Hematopoietic multipotent progenitor cell (in vitro differentiated cells): ENCODE measurements at places on chromosomes 1 and 21.

GRCh38 chr1:166133857-166134256 is 32.9 kb downstream of the FAM78B start:
- DNase-seq = no peak

DNA sequence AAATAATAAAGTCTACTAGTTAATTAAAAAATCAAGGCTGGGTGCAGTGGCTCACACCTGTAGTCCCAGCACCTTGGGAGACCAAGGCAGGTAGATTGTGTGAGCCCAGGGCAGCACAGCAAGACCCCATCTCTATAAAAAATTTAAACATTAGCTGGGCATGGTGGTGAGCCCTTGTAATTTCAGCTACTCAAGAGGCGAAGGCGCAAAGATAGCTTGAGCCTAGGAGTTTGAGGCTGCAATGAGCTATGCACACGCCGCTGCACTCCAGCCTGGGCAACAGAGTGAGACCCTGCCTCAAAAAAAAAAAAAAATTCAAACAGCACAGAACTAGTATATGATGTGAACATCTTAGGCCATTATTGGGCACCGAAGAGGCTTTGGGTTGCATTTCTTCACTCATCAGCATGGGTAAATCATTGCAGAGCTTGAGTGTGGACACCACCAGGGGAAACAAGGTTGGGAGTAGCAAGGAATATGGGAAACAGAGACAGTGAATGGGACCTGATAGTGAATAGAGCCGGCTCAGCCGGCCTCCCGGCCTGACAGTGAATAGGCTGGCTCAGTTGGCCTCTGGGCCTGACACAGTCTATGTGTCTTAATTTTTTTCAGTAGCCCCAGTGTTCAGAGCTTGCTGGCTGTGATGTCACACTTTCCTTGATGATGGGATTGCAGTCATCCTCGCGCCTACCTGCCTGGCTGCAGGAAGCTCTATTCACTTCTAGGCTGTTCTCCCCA is 89.1 kb upstream of the ERRFI1 start:
- no peak for DNase-seq

GRCh38 chr1:186195377-186195931 is 179.6 kb downstream of the TPR start:
- DNase-seq = no peak

GRCh38 chr1:14167884-14168283 is 430.6 kb upstream of the KAZN start:
- no peak for DNase-seq

- DNase-seq = no peak
Measured at GRCh38 chr1:48073798-48074530, 76.8 kb upstream of the TRABD2B start.

DNA sequence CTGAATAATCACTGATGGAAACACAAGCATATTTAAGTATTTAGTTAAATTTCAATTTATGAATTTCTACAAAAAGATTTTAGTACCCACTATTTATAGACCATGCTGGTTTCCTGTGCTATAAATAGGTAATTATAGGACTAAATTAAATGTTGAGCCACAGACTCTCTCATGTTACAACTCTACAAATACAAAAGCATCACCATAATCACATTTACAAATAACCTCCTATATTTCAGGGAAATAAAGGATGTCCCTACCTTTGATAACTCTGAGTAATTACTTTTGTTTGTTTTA is 32.6 kb upstream of the CCDC190 start:
- no peak for DNase-seq

DNA sequence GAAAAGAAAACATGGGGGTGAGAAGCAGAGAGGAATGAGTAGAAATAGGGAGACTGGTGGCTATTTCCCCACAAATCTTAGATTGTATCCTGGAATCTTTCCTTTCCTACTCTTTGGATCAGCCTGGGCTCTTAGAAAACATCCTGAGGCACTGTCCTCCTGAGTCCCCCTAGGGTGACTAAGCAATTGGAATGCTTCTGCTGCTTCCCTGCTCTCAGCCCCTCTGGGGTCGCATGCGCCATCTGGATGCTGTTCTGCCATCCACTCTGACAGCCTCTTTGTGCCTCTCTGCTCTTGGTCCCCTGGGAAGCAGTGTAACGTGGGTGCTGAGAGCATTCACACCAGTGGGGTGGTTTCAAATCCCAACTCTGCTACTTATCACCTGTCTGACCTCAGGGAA is 443.0 kb downstream of the SIPA1L2 start:
- DNase-seq = no peak

- no peak for DNase-seq
Measured at GRCh38 chr1:175073633-175074032, 6.0 kb downstream of the TNN start.

DNA sequence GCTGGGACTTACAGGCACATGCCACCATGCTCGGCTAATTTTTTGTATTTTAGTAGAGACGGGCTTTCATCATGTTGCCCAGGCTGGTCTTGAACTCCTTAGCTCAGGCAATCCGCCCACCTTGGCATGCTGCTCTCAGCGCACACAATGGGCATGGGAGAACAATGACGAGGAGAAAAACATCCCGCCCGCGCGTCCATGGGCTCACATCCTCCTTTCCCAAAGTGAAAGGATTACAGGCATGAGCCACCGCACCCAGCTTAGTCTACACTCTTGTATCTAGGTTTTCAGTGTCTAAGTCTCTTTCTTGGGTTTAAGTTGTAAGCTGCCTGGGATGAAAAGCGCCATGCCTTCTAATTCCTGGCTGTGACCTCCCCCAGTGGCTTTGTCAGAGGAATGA is 37.9 kb downstream of the CDK18 start:
- DNase-seq = no peak

DNA sequence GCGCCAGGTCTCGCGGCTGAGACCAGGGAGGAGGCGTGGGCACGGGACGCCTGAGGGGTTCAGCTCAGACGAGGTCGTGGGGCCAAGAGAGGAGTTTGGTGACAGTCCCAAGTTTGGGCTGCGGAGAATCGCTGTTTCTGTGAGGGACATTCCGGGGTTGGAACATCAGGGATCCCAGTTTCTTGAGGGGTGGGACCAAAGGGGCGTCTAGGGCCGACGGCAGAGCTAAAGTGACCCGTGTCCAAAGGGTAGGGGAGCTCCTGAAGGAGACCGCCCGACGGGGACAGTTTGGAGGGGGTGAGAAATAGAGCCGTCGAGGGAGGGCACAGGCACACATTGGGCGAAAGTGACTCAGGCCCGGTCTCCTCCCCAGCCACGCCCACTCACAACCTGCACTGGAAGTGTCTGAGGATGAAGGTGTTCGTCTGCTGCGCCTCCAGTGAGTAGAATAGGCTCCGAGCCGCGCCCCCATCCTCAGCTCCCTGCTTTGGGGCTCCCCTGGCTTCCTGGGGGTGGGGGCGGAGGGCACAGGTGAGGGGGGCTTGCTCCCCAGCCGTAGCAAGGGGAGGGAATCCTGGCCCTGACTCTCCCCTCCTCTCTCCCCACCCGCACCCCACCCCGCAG is 7.0 kb downstream of the EFNA3 start:
- peak; percentile 72 for DNase-seq

DNA sequence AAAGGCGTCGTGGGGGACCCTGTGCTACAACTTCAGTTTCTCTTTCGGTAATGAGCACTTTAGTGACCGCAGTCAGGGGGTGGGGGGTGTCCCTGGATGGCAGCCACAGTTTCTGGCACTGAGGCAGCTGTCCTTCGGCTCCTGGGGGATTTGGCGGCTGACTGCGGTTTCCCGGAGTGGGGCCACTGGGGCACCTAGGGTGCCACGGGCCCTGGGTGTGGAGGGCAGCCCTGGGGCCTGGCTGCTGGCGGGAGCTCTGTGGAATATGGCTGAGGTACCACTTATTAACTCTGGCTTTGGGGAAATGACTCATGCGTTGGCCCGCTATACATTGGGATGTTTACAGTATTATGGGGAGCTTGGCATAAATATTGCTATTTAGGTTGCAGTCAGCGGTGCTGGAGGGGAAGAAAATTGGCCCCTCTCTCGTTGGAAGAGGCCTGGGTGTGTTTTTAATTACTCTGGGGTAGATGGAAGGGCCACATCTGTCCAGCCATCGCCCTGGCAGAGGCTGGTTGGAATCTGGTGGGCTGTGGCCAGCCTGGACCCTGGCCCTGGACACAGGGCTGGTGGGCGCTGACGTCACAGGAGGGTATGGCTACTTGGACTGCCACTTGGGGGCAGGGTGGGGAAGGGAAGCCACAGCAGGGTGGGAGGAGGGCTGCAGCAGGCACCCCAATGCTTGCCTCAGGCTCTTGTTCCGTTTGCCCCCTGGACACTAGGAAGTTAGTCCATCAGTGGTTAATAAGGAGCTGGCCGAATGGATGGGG is 2.0 kb downstream of the EPHB2 start:
- DNase-seq = no peak

DNA sequence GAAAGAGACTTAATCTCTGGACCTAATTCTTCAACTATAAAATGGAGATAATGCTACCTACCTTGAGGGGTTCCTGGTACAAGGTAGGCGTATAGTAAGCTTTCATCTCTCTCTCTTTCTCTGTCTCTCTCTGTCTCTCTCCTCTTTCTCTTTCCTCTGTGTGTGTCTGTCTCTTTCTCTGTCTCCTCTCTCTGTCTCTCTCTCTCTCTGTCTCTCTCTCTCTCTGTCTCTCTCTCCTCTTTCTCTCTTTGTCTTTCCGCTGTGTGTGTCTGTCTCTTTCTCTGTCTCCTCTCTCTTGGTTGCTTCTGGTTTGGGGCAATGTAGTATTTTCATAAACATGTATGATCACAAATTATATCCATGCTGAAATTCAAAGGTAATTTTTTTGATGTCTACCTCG is 76.1 kb upstream of the UBE2U start:
- DNase-seq = no peak

DNA sequence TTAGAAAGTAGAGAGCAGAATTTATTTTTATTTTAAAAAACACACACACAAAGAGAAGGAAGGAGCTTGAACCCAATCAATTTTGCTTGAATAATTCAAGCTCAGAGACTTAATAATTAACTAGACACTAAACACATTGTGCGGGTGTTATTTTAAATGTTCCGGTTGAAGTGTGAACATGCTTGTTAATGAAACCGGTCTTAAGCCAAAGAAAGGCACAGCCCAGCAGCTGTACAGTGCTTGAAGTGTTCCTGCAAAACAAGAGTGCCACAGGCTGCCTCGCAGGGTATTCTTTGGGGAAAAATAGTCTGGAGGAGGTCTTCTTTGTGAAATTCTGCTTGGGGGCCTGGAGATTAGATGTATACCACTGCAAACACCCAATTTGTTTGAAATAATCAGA is 2.2 kb upstream of the CDC42BPA start:
- no peak for DNase-seq

- no peak for DNase-seq
Measured at GRCh38 chr1:38018864-38019343, 6.4 kb downstream of the UTP11 start.

GRCh38 chr1:227170361-227171166 is 147.7 kb downstream of the CDC42BPA start:
- no peak for DNase-seq

DNA sequence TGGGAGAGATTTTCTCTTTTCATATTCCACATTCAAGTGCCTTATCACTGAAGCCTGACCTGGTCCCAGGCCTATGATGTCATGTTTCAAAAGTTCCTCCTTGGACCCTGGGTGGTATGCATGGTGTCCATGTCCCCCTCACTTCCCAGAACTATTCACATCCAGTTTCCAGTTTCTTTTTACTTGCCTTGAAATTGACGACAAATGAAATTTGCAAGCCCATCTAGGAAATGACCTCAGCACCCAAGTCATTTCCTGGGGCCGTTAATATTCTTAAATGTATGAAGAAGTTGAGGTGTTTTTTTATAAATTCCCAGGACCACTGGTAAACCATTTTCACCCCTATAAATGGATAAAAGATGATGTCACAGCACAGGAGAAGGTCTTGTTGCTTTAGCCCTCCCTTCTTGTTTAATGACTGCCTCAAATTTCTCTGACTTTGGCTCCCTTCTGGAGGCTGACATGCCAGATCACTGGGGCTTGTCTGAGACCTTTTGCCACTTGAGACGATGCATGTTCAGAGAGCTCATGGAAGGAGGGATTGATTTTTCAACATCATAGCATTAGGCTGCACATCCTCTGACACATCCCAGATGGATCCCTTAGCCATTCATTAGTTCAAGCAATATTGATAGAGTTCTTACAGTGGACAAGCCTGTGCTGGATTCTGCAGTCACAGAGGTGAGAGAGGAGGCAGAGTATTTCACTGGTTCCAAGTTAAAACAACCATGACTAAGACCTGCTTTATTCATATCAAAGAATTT is 221.3 kb downstream of the PLPP3 start:
- DNase-seq = no peak

DNA sequence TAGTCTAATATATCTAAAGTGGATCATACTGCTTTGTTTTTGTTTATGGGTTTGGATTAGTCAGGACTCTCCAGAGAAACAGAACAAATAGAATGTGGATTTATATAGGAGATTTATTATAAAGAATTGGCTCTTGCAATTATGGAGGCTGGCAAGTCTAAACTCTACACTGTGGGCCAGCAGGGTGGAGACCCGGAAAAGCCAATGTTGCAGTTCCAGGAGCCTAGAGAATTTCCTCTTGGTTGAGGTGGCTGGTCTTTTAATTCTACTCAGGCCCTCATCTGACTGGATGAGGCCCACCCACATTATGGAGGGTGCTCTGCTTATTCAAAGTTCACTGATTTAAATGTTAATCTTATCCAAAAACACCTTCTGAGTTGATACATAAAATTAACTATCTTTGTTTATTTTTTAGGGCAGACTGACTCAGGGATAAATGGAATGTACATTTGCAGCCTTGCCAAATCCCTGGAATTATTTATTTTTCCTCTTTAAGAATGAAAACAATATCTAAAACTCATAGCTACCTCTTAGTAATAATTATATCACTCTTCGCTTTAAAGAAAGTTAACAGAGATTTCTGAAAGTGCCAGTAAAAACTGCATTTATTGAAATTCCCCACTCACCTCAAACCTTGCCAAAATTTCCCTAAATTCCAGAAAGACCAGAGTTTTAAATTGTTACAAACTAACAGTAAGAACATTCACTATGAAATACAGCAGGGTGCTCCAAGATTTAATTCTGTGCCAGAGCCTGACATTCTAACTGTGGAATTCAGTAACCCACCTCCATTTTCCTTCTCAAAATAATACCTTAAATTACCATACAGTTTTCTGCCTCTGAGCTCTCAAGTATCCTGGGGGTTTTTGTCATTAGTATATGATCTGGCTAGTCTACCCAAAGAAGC is 36.6 kb upstream of the SSX2IP start:
- DNase-seq = no peak

GRCh38 chr1:56671085-56671484 is 26.0 kb downstream of the PRKAA2 start:
- DNase-seq = no peak

DNA sequence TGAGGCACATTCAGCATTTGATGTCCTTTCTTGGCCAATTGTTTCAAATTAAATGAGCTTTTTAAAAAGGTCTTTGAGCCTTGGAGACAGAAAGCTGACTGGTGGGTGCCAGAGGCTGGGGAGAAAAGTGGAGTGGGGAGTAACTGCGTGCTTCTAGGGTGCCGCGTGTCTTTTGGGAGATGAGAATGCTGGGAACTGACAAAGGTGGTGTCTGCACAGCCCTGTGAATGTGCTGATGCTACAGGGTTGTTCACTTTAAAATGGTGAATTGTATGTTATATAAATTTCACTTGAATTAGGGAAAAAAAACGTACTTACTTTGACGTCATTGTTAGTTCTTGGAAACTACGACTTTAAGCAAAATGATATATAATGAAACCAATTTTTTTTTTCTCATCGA is 8.1 kb upstream of the TFF1 start:
- no peak for DNase-seq
